ENCODE measurements at places on chromosomes 16 and 17. TPM values are rescaled to one million over a fixed set of nuclear protein-coding genes. Genes with fewer than 3 reads are reported as not detected.

DNA sequence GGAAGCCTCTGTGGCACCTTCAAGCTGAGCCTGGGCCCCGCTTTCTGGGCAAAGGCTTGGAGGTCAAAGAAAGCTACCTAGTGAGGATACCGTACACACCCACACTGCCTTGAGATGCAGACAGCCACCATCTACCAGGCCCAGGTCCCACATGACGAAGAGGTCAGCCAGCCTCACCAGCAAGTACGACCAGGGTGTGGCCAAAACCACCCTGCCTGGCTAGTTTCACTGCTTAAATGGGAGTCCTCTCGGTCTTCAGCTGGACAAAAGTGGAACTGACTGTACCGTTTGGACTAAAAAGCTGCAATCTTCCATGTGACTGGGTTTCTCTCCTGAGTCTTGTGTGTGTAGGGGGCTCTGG lies 21.6 kb downstream of the VASN start:
- no peak for DNase-seq
- no peaks in the 10 kb centered on the region for H3K27me3 ChIP-seq
- no peak overlapping the region for H3K4me3 ChIP-seq

DNA sequence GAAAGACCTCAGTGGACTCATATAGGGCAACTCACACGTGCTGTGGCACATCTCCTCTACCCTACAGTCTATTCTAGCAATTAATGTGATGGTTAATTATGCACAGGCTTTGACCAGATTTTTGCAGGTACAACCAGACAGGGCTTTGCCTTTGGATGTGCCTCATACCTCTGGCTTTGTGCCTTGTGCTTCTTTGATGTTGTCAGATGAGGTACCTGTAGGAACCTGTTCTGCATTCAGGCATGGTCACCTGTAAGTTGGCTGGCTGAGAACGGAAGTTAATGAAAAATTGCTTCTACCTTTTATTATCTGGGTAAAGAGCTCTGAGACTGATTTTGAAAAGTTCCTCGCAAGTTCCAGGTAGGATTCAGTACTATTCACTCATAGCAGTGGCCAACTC lies 462.9 kb upstream of the ZFHX3 start:
- H3K4me3 ChIP-seq, result no peak overlapping the region
- H3K27me3 ChIP-seq, result peaks cover 9% of the 10 kb centered on the region

DNA sequence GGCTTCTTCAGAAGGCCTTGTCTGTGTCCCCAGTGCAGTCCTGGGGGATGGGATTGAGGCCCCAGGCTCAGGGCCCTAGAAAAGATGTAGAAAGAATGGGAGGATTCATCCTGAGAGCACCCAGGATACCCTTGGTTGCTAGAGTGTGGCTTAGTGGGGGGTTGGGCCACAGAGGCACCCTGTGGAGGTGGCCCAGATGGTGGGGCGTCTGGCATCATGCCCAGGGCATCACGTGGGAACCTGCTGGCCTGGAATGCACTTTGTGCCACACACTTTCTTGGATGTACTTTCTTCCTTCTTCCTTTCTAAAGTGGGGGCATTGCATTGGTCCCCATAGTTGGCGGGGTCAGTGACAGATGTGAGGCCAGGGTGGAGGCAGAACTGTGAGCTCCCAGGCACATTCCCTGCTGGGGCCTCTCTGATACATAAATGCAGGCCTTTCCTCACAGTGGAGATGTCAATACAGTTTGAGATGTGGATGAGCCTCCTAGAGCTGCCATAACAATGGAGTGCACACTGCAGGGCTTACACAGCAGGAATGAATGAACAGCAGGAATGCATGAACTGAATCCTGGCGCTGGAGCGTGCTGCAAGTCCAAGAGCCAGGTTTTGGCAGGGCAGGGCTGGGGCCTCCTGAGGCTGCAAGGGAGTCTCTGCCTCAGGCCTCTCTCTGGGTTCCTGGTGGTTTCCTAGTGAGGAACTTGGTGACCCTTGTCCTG lies 43.3 kb downstream of the MGAT5B start:
- peaks cover 8% of the 10 kb centered on the region for H3K36me3 ChIP-seq
- no peak overlapping the region for H3K4me3 ChIP-seq
- no peaks in the 10 kb centered on the region for H3K4me1 ChIP-seq

DNA sequence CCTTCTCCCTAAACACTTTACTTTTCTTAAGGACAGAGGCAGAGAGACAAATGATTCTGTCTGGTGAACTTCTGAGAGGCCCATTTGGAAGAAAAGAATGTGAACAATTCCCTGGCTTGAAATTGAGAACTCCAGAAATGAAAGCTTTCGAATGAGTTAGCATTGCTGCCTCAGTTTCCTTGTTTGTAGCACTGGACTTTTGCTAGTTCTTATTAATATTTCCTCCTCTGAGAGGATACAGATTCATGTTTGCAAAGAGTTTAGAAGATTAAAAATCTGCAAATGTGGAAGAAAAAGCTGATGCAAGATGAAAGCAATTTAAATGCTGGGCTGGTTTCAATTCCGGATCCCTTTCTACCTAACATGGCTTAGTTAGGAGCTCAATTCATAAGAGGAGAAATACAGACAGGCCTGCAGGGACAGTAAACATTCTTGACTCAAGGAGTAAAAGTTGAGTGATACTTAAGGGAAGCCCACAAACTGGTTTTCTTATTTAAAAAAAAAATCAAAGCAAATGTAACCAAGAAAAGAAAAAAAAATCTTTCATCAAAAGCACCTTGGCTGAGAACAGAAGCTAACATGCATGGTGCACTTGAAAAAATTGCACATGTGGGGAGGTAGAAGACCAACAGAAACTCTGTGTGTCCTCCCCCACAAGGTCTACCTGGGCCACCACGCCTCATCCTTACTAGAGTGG lies 27.1 kb downstream of the HNF1B start:
- H3K4me3 ChIP-seq, result peak overlapping the region; percentile 4
- H3K27ac ChIP-seq, result peak overlapping the region; percentile 83
- no peak for DNase-seq
- peaks cover 17% of the 10 kb centered on the region for H3K4me1 ChIP-seq
- peaks cover 3% of the 10 kb centered on the region for H3K36me3 ChIP-seq

GRCh38 chr16:34078691-34079090 lies 619.3 kb downstream of the TP53TG3F start:
- H3K27ac ChIP-seq, result no peak overlapping the region
- no peaks in the 10 kb centered on the region for H3K27me3 ChIP-seq
- H3K4me3 ChIP-seq, result no peak overlapping the region
- H3K4me1 ChIP-seq, result no peaks in the 10 kb centered on the region
- no peak for DNase-seq

DNA sequence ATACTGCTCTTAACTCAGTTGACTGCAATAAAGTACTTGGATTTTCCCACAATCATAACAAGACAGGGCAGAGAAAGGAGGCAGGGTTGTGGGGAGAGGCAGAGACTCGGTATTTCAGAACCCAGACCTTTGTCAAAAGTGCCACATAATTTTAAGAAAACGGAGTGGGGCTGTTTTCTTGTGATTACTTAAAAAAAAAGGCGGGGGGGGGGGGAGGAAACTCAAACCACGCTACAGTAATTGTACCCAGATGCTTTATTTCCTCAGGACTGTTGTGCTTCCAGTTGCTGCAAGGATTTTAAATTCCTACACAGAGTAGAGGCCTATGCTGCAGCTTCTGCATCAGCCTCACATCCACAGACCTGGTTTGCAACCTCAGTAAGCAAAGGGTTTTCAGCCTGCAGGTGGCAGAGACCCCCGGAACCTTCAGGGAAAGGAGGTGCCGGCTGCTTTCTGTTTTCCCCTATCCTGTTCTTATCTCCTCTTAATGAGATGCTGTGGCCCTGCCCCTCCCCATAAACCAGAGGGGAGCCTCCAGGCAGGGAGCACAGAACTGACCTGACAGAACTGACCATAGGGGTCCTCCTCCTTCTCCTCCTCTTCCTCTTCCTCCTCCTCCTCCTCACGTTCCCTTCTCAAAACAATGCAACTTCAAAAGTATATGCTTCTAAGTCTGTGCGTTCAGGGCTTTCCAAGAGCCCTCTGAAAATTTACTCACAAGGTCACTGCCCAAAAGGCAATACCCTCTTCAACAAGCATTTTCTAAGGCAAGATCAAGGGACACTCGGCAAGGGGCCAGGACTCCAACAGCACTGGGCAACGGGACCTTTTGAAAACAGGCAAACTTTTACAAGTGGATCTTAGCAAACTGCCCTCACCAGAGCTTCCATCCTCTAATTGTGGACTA lies 7.5 kb downstream of the AXIN2 start:
- no peaks in the 10 kb centered on the region for H3K27me3 ChIP-seq
- peak overlapping the region; percentile 2 for H3K27ac ChIP-seq
- H3K36me3 ChIP-seq, result peaks cover 40% of the 10 kb centered on the region
- H3K4me1 ChIP-seq, result peaks cover 41% of the 10 kb centered on the region
- no peak for DNase-seq
- H3K4me3 ChIP-seq, result no peak overlapping the region

DNA sequence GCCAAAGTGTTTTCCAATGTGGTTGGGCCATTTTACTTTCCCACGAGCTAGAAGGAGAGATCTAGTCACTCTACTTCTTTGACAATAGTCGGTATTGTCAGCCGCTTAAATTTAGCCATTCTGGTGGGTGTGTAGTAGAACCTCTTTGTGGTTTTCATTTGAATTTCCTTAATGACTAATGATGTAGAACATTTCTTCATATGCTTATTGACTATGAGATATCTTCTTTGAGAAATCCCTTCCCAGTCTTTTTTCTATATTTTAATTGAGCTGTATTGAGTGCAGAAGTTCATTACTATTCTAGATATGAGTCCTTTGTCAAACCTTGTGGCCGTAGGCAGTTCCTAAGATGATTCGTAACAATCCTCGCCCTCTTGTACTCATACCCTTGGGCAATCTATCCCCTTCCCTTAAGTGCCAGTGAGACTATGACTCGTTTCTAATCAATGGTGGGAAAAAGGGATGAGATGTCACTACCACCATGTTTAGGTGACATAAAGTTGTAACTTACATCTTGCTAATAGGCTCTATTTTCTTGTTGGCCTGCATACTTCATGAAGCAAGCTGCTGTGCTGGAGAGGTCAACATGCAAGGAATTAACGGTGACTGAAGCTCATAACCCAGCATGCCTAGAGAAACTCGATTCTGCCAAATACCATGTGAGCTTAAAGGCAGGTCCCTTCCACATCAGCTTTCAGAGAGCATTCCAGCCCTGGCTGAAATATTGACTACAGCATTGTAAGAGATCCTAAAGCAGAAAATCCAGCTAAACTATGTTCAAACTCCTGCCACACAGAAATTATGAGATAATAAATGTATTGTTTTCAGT lies 817.9 kb upstream of the SOX9 start:
- no peak overlapping the region for H3K4me3 ChIP-seq
- no peaks in the 10 kb centered on the region for H3K36me3 ChIP-seq
- no peak for DNase-seq
- H3K27ac ChIP-seq, result no peak overlapping the region
- peaks cover 10% of the 10 kb centered on the region for H3K27me3 ChIP-seq

GRCh38 chr16:66908116-66908515 lies 10.6 kb downstream of the CDH16 start:
- no peaks in the 10 kb centered on the region for H3K36me3 ChIP-seq
- no peak overlapping the region for H3K27ac ChIP-seq
- H3K27me3 ChIP-seq, result peaks cover 3% of the 10 kb centered on the region
- peaks cover 19% of the 10 kb centered on the region for H3K4me1 ChIP-seq
- no peak for DNase-seq
- H3K4me3 ChIP-seq, result no peak overlapping the region

DNA sequence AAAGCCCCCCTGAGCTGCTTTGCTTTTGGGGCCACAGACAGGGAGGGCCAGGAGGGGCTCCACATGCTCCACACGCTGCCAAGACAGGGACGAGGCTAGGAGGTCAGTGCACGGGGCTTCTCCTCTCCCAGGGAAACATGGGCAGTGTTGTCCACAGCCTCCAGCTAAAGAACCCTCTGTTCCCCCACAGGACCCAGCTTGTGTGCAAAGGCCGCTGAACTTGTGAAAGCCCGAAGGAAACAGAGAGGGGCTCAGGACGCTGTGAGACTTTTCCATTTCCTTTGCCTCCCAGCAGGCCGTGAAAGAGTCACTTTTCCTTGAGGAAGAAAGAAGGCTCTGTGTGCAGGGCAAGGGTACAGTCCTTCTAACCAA lies 9.7 kb downstream of the CDRT4 start:
- peaks cover 38% of the 10 kb centered on the region for H3K36me3 ChIP-seq
- peak overlapping the region; percentile 32 for H3K27ac ChIP-seq
- no peak for DNase-seq
- H3K4me1 ChIP-seq, result peaks cover 18% of the 10 kb centered on the region
- no peaks in the 10 kb centered on the region for H3K27me3 ChIP-seq

DNA sequence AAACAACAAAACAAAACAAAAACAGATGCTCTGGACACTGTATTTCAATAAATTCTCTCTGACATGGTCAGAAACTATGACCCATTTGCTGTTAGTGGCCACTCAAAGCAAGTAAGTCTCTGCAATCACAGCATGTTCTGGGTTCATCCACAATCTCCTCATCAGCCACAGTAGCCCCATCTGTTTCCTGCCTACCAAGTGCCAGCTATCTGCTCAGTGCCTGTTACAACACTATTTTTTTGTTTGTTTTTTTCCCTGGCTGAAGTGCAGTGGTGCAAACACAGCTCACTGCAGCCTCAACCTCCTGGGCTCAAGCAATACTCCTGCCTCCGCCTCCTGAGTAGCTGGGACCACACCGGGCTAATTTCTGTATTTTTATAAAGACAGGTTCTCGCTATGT lies 137.9 kb downstream of the SOX9 start:
- no peak for DNase-seq
- H3K27ac ChIP-seq, result no peak overlapping the region
- peaks cover 6% of the 10 kb centered on the region for H3K36me3 ChIP-seq
- H3K4me1 ChIP-seq, result no peaks in the 10 kb centered on the region
- peaks cover 7% of the 10 kb centered on the region for H3K27me3 ChIP-seq

- no peaks in the 10 kb centered on the region for H3K36me3 ChIP-seq
- no peak overlapping the region for H3K27ac ChIP-seq
- H3K4me3 ChIP-seq, result no peak overlapping the region
- H3K27me3 ChIP-seq, result peaks cover 15% of the 10 kb centered on the region
These were observed 17.8 kb upstream of the MPHOSPH6 start for GRCh38 chr16:82187829-82188228.

DNA sequence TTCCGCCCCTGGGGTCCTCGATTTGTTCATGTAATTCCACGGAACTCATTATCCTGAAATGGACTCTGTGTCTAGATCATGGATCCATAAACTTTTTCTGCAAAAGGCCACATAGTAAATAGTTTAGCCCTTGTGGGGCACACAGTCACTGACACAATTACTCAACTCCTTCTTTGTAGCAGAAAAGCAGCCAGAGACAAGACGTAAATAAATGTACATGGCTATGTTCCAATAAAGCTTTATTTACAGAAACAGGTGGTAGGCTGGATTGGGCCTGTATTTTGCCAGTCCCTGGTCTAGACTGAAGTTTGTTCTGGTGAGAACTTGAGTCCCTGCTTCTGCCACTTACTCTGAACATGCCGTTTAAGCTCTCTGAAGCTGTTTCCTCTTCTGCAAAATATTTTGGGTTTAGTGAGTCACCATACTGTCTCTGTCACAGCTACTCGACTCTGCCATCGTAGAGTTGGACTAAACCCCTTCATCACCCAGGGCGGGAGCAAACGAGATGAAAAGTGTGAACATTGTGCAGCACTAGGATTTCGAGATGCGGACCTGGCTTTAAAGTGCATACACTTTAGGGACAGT lies 61.9 kb upstream of the FOXF1 start:
- peaks cover 2% of the 10 kb centered on the region for H3K36me3 ChIP-seq
- no peak overlapping the region for H3K27ac ChIP-seq
- H3K27me3 ChIP-seq, result peaks cover 56% of the 10 kb centered on the region
- DNase-seq, result no peak

- no peaks in the 10 kb centered on the region for H3K36me3 ChIP-seq
- DNase-seq, result no peak
- H3K27ac ChIP-seq, result peak overlapping the region; percentile 5
These were observed 7.5 kb downstream of the HID1 start for GRCh38 chr17:74964988-74965622.

- DNase-seq, result no peak
- H3K36me3 ChIP-seq, result no peaks in the 10 kb centered on the region
- H3K4me3 ChIP-seq, result no peak overlapping the region
- peaks cover 3% of the 10 kb centered on the region for H3K27me3 ChIP-seq
These were observed 47.6 kb downstream of the IL21R start for GRCh38 chr16:27449434-27450195.

PPP1R1B gene
- 1.8 TPM for total RNA-seq

FOXJ1 gene
- total RNA-seq, result 18.2 TPM

RAD51C gene
- total RNA-seq, result 32.0 TPM

All from type B pancreatic cell (in vitro differentiated cells).